ENCODE measurements at places on chromosomes 2 and 18.

DNA sequence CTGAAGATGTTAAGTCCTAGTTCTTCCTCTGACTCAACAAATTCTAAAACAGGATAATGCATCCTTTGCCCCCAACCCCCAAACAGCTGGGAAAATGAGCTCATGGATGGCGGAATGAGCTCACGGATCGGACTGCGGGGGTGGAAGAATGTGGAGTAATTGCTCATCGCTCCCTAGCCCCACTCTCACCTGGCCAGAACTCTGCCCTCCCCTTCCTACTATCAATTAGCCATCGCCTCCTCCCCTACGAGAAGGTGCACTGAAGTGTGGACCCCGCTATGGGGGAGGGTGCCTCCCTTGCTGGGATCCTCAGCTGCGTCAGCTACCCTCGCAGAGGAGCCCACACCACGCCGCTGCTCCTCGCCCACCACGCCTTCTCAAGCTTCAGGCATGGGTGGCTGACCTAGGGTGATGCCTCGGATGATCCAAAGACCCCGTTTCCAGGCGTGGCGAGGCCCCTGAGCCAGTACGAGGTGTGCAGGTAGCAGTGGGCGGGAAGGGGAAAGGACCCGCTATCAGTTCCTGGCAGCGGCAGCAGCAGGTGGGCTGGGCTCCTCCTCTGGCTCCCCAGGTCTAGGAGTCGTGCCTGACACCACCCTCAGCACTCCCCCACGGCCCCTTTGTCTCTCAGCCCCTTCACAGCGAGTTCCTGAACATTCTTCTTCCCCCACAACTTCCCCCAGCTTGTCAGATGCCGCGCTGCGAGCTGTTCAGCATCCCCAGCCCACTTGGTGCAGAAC lies 82.1 kb upstream of the POMC start:
- no peak for DNase-seq

DNA sequence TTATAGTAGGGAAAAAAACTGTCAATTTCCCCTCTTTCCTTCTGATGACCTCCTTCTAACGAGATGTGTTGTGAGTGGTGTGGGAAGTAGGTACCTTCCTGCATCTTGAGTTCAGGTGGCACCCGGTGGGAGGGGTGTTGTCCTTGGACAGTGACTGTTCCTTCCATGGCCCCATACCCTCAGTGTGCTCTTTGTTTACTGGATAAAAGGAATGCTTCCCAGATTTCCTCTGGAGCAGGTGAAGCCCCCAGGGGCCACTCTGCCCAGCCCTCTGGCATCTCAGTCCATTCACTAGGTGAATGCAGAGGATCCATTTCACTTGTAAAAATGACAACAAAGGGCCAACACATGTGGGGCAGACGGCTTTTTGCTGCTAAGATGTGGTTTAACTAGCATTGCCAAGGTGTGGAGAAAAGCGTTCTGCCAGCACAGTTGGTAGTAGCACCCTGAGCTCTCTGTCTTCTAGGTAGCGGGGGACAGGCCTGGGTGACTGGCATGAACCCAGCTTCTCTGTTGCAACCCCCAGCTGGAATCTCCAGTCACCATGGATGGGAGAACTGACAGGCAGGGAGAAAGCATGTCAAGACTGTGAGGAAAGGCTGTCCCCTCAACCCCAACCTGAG lies 6.9 kb downstream of the GDF7 start:
- DNase-seq: no peak

- no peak for DNase-seq
Observed at GRCh38 chr18:76131738-76132137, 363.3 kb downstream of the ZNF516 start.

- DNase-seq: no peak
Observed at GRCh38 chr2:154827286-154827685, 128.8 kb downstream of the KCNJ3 start.

All from stimulated activated CD8-positive, alpha-beta memory T cell treated with anti-CD3 and anti-CD28 coated beads, Interleukin-12 subunit alpha, Interleukin-12 subunit beta, amount 100 ng/mL, for 4 hours (primary cell).